ENCODE measurements at places on chromosomes 7 and 10.

DNA sequence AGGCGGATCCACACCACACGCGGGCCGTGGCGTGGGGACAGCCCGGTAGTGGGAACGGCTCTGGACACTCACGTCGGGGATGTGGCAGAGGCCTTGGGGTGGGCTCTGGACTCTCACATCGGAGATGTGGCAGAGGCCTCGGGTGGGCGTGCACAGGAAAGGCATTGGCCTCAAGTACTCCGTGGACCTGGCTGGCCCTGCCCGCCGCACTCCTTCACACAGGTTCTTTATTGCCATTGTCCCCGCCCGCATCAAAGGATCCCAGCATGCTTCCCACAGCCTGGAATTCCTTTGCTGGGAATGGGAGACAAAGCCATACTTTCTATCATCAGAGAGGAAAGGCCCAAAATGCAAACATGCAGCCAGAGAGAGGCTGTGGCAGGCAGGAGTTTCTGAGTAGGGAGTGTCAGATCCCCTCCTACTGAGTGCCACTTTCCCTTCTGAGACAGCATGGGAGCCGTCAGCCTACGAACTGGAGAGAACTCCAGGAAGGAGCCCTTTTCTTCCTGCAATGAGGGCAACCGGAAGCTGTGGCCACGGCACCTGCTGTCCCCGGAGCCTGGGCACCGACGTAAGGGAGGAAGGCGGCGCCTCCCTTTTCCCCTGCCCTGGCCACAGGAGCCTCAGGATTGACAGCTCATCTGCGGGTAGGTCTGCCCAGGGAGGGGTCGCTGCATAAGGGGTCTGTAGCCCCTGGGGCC lies 51.5 kb downstream of the RBM17 start:
- no peak for DNase-seq

DNA sequence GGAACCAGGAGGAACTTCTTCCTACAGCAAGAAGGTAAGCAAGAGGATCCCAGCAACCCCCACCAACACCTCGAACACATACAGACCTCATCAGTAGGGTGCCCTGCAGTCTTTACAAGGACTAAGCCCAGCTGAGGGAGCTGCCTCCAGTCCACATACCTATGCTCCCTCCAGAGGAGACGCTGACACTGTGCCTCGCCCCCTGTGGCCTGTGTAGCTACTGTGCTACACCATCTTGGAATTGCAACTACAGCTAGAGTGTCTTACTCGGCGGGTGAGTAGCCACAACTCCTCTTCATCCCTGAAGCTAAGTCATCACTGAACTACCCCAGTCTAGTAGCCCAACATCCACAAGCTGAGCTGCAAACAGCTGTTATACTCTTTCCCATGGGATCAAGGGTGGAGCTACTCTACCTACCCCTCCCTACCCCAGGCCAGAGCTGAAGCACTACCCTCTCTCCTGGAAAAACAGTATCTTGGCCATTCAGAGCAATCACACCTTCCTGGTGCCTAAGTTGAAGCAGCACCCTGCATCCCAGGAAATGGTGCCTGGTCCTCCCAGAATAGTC lies 42.2 kb upstream of the CAMK2B start:
- no peak for DNase-seq

DNA sequence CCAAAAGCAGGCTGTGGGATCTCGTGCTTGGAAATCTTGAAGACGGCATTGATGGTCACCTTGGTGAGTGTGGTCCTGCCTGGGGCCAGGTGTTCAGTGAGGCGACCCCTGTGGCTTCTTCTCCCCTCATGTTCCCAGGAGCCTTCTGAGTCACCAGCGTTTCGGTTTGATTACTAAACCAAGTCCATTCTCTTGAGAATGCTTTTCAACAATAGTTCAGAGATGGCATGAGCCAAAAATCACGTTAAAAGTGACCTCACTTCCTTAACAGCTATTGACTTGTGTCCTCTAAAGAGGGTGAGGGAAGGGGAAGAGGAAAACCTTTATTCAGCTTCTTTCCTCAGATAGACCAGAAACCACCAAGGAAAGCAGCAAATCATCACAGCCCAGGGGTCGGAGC lies 315.2 kb downstream of the GATA3 start:
- DNase-seq = peak; percentile 70

GRCh38 chr7:140723006-140723405 lies 26.5 kb downstream of the NDUFB2 start:
- no peak for DNase-seq

Data from fibroblast of the aortic adventitia (primary cell).